ENCODE measurements at places on chromosomes 3 and 15.

- DNase-seq: no peak
Observed at GRCh38 chr3:170585008-170585936, 603 bp downstream of the SLC7A14 start.

DNA sequence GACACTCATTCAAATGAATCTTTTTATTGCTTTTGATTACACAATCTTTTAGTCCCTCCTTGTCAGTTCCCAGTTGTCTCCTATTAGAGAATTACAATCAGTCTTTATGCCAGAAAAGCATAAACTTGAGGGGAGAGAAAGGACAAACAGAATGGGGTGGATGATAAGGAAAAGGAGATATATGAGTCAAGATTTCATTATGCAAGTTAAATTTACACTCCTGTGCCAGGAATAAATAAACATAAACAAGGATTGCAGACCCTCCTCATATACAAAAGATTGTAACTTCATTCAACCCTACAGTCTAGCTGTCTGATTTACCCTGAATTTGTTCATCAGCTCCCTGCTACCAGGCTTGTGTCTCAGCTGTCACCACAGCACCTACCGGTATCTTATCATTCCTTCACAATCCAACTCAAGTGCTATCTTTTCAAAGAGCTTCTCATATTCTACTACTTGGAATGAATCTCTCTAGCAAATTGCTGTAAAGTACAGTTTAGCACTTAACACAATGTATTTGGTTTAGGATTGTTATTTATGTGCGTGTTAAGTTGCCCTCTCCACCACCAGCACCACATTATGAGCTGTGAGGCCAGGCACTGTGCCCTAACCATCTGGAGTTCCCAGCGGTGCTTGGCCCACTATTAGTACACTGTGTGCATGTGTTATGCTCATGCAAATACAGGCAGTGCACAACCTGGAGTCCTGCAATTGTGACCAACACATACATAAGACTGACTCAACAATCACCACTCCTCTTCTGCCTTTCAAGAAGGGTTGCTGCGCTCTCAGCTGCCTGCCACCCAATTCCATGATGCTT lies 504.1 kb downstream of the TBL1XR1 start:
- no peak for DNase-seq

GRCh38 chr3:61358364-61358763 lies 107.1 kb upstream of the FHIT start:
- DNase-seq: no peak

DNA sequence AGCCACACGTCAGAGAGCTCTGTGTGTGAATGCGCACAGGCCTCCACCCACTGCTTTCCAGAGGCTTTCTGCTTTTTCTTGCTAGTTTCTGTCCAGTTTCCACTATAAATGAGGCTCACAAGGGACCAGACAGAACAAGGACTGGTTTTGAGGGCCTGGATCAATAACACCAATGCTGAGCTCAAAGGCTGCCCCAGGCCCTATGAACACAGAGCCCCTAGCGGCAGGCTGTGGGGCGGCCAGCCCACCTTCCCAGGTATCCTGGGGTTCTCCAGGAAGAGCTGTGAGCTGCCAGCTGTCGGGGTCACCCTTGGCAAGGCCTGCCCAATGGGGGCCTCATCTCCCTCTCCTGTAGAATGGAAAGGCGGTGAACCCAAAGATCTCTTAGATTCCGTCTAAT lies 2.2 kb upstream of the ITIH3 start:
- no peak for DNase-seq

DNA sequence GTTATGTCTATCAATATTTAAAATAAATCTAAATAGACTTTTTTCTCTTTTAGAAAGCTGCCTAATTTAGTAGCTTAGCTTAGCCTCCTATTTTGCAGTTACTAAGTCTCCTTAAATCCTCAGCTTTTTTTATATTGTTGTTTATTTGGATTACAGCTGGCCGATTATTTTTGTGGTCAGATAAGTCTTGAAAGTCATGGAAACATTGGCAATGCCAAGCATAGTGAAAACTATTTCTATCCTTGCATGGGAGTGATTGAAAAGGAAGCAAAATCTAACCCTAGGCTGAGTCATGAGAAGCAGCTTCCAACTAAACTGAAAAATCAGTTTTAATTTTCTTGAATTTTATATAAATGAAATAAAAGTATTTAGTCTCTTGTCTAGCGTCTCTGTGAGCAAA lies 1063.0 kb upstream of the GBE1 start:
- peak; percentile 56 for DNase-seq

- no peak for DNase-seq
Observed at GRCh38 chr15:78949461-78949860, 4.6 kb upstream of the CTSH start.

- DNase-seq: peak; percentile 33
Observed at GRCh38 chr3:62188681-62189375, 184.5 kb downstream of the FEZF2 start.

All from HS-27A (cell line).